A375 (cell line): ENCODE measurements at places on chromosomes 1 and 21. TPM values are rescaled to one million over a fixed set of nuclear protein-coding genes. Genes with fewer than 3 reads are reported as not detected.

Gene LORICRIN
- total RNA-seq = not detected in 2 replicates

Gene CRYAA
- not detected in 2 replicates for total RNA-seq

Gene C1orf226
- total RNA-seq = 5.3 and 5.6 TPM in 2 replicates

Gene OR2L5
- 0.08 TPM in 1 of 2 replicates, not detected in the other for total RNA-seq

Gene IVL
- 0.08 TPM in 1 of 2 replicates, not detected in the other for total RNA-seq

Gene S100A14
- total RNA-seq = 1.1 and 1.8 TPM in 2 replicates

Gene APOBEC4
- not detected in 2 replicates for total RNA-seq

Gene RNF186
- not detected in 2 replicates for total RNA-seq

Gene PDPN
- 0.80 TPM in 1 of 2 replicates, not detected in the other for total RNA-seq

Gene IQCC
- 5.8 and 6.1 TPM in 2 replicates for total RNA-seq

Gene WDTC1
- 17.9 and 18.5 TPM in 2 replicates for total RNA-seq

Gene NKAIN1
- total RNA-seq = 0.50 and 1.4 TPM in 2 replicates

Gene SV2A
- total RNA-seq = 30.9 and 31.2 TPM in 2 replicates

Gene MYOG
- total RNA-seq = not detected in 2 replicates

Gene CRNN
- not detected in 2 replicates for total RNA-seq

Gene FCRL2
- not detected in 2 replicates for total RNA-seq

Gene OR2T1
- not detected in 2 replicates for total RNA-seq

Gene NBPF26
- 25.1 and 29.3 TPM in 2 replicates for total RNA-seq

Gene STUM
- total RNA-seq = not detected in 2 replicates

Gene ARMH1
- not detected in 2 replicates for total RNA-seq

Gene LCE3D
- not detected in 2 replicates for total RNA-seq

Gene GPR37L1
- not detected in 2 replicates for total RNA-seq

Gene ST6GALNAC5
- total RNA-seq = 0.38 and 2.3 TPM in 2 replicates

Gene FCAMR
- not detected in 2 replicates for total RNA-seq

Gene DISP3
- not detected in 2 replicates for total RNA-seq

Gene PGLYRP4
- not detected in 2 replicates for total RNA-seq

Gene SEC16B
- total RNA-seq = 0.34 and 1.5 TPM in 2 replicates

Gene TTC24
- total RNA-seq = not detected in 2 replicates

Gene RCC1
- total RNA-seq = 79.6 and 80.3 TPM in 2 replicates

Gene LAD1
- total RNA-seq = 4.4 and 6.4 TPM in 2 replicates

Gene CDC20
- total RNA-seq = 194 and 201 TPM in 2 replicates

Gene PDIK1L
- total RNA-seq = 4.8 and 5.0 TPM in 2 replicates

Gene UTS2
- total RNA-seq = not detected in 2 replicates

Gene MNDA
- not detected in 2 replicates for total RNA-seq

Gene ACTL8
- total RNA-seq = 0.98 and 1.5 TPM in 2 replicates

Gene ZNF436
- 5.2 and 7.5 TPM in 2 replicates for total RNA-seq

Gene CDCA8
- 18.6 and 24.2 TPM in 2 replicates for total RNA-seq

Gene IFNLR1
- total RNA-seq = 2.0 and 2.2 TPM in 2 replicates
